ENCODE measurements at places on chromosomes 2 and 18.

- H3K4me3 ChIP-seq = peak overlapping the region; percentile 47
- H3K36me3 ChIP-seq = no peaks in the 10 kb centered on the region
- H3K4me1 ChIP-seq = peaks cover 27% of the 10 kb centered on the region
- H3K27ac ChIP-seq = no peak overlapping the region
- peaks cover 16% of the 10 kb centered on the region for H3K27me3 ChIP-seq
- DNase-seq = no peak
Observed at GRCh38 chr2:69306393-69306821, 80.6 kb downstream of the GFPT1 start.

DNA sequence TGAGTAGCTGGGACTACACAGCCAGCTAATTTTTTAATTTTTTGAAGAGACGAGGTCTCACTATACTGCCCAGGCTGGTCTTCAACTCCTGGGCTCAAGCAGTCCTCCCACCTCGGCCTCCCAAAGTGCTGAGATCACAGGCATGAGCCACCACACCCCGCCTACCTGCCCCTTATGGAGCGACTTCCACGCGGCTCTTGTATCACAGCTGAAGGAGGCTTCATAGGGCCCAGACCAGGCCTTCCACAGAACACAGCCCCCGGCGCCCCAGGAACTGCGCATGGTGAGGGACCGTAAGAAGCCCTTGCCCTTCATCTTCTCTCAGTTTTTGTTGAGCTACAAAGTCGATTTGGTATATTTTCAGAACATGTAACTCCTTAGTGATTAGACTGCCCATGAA, 220.3 kb downstream of the KLHL29 start:
- H3K4me1 ChIP-seq = no peaks in the 10 kb centered on the region
- no peak overlapping the region for H3K4me3 ChIP-seq
- no peaks in the 10 kb centered on the region for H3K36me3 ChIP-seq
- no peak overlapping the region for H3K27ac ChIP-seq
- DNase-seq = no peak

- peaks cover 5% of the 10 kb centered on the region for H3K36me3 ChIP-seq
- no peaks in the 10 kb centered on the region for H3K27me3 ChIP-seq
- no peak overlapping the region for H3K27ac ChIP-seq
- no peak for DNase-seq
- H3K4me3 ChIP-seq = no peak overlapping the region
Observed at GRCh38 chr2:241135737-241136136, 13.5 kb downstream of the PASK start.

DNA sequence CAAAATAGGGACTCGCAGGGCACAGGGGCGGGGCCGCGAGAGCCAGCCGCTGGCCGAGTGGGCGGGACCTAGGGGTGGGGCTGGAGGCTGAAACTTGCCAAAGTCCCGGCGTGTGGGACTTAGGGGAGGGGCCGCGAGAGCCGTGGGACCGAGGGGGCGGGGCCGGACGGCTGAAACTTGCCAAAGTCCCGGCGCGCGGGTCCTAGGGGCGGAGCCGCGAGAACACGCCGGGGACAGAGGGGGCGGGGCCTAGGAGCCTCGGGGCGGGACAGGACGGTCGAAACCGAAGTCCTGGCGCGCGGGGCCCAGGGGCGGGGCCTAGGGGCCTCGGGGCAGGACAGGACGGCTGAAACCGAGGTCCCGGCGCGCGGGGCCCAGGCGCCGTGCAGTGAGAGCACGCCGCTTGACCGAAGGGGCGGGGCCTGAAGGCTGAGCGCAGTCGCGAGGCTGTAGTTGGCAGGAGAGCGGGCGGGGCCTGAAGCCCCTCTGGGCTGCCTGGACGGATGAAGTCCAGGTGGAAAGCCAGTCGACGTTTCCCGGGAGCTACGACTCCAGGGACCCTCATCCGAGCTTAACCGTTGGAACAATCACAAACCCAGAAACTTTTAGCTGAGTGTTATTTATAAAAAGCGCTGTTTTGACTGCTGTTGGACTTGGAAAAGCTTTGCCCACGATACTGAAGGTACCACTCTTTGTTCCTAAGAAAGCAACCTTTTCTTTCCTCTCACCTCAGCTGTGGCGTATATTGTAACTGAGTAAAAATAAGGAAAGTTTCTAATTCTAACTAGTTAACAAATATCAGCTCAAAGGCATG, 475 bp upstream of the BARD1 start:
- H3K36me3 ChIP-seq = no peaks in the 10 kb centered on the region
- peaks cover 9% of the 10 kb centered on the region for H3K4me1 ChIP-seq
- peak overlapping the region; percentile 98 for H3K4me3 ChIP-seq
- no peaks in the 10 kb centered on the region for H3K27me3 ChIP-seq

DNA sequence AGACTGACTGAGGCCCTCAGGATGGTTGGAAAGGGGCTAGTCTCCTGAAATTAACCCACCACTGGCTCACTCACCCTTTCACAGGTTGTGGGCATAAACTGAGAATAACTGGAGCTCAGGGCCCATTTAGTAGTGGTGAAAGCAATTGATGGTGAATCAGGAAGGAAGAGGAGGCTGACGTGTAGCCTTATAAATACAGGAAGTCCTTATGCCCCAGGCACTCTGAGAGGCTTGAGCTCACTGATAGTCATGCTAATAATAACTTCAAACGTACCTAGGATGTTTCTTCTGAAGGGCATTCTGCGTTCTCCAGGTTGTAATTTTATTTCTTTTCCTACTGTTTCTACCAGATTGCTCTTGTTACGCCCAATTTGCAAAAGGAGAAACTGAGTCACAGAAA, 328.4 kb downstream of the CLIP4 start:
- no peaks in the 10 kb centered on the region for H3K4me1 ChIP-seq
- no peak overlapping the region for H3K4me3 ChIP-seq
- H3K27me3 ChIP-seq = no peaks in the 10 kb centered on the region
- no peak overlapping the region for H3K27ac ChIP-seq
- DNase-seq = no peak
- no peaks in the 10 kb centered on the region for H3K36me3 ChIP-seq

- no peaks in the 10 kb centered on the region for H3K27me3 ChIP-seq
- no peak for DNase-seq
- no peak overlapping the region for H3K27ac ChIP-seq
- H3K36me3 ChIP-seq = no peaks in the 10 kb centered on the region
- no peak overlapping the region for H3K4me3 ChIP-seq
Observed at GRCh38 chr2:166957686-166958085, 69.4 kb downstream of the XIRP2 start.
